ENCODE measurements at places on chromosomes 12 and 14.

GRCh38 chr14:47207617-47208016 lies 467.8 kb downstream of the MDGA2 start:
- DNase-seq: no peak

DNA sequence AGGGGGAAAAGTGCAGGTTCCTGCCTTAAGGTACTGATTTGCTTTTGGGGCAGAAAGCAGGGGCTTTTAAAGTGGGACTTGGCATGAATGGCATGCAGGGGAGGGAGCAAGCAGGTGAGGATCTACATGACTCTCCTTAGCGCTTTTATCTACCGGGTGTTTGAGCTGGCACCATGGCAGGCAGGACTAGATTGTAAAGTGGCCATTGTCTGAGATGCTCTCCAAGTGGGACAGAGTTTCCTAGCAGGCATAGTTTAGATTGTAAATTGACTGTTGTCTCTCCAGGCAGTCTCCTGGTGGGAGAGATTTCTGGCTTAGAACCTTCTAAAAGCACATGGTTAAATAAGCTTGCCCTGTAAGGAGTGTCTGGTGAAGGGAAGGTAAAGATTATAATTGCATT lies 5.3 kb upstream of the DICER1 start:
- DNase-seq: no peak

- no peak for DNase-seq
Observed at GRCh38 chr12:31702047-31702446, 26.8 kb downstream of the AMN1 start.

GRCh38 chr12:114888448-114888847 lies 204.5 kb upstream of the TBX3 start:
- no peak for DNase-seq

GRCh38 chr14:88562831-88563686 lies at the start of gene ZC3H14:
TSS of gene ZC3H14 (plus strand) at chr14:88563037. CDS start at chr14:88563134, 97 bp downstream.
- peak; percentile 86 for DNase-seq

DNA sequence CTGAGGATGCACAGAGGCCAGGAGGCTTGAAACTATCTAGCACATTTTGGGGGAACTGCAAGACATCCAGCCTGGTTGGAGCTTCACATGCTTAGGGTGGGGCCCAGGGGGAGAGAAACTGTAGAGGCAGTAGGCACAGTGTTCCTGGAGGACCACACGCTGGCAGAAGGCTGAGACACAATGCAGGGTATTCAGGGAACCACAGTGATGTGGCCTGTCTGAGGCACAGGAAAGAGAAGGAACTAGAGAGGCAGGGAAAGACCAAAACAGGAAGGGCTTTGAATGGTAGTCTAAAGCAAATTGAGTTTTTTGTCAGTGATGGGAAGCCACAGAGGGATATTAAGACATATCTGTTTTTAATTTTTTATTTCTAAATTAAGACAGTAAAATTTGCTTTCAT lies 100.2 kb upstream of the PRICKLE1 start:
- no peak for DNase-seq

DNA sequence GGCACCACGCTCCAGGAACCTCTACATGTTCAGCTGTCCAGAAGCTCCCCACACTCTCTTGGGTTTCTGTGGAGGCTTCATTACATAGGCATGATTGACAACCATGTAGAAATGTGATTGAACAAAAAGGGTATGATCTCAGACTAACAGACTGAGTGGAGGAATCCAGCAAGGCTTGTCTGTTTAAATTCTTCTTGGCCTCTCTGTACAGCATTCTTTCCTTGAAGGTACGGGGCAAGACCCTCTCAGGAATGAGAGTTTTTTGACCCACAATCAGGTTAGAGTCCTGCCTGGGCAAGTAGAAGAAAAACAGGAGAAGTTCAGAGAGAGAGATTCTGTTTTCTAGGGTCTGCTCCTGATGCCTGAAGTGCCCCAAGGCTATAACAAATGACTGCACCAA lies 40.9 kb downstream of the SRGAP1 start:
- DNase-seq: no peak

DNA sequence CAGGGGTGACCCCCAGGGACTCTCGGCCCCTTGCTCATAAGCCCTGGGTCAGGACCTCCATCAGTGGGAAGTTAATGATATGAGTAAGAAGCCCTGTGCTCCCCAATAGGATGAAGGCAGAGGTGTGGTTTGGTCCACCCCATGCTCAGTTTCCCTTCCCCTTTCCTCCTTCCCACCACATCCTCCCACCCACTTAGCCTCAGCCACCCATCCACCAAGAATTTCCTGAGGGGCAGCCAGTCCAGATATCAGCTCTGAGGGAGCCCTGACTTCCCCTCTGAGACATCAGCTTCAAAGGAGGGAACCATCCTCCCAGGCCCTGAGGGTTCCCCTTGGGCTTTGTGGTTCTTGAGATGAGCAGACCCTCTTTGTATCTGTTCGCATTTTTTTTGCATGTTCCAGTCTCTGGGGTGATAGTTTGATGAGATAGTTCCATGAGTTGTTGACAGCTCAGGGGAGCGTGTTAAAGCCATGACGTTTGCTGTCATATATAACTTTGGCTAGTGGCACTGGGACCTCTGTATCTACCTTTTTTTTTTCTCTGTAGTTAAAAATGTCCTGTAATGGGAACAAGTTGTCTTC lies 71.2 kb downstream of the LGMN start:
- no peak for DNase-seq

- no peak for DNase-seq
Observed at GRCh38 chr14:73726025-73726961, 12.1 kb upstream of the PNMA1 start.

GRCh38 chr14:35155962-35156361 lies 33.6 kb downstream of the PRORP start:
- no peak for DNase-seq

DNA sequence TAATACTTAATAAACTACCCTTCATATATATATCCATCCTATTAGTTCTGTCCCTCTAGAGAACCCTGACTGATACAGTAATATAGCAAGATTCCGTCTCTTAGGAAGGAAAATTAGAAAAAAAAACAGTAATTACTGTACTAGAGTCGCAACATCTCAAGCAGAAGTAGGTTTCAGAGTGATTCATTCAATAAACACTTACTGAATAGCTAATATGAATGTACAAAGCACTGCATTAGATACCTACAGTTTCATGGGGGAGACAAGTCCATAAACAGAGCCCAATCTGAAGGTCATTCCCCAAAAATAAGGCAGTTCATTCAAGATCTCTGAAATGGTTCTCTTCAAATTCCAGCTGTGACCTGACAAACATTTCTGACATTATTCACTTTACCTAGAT lies 9.9 kb downstream of the CERS5 start:
- no peak for DNase-seq

DNA sequence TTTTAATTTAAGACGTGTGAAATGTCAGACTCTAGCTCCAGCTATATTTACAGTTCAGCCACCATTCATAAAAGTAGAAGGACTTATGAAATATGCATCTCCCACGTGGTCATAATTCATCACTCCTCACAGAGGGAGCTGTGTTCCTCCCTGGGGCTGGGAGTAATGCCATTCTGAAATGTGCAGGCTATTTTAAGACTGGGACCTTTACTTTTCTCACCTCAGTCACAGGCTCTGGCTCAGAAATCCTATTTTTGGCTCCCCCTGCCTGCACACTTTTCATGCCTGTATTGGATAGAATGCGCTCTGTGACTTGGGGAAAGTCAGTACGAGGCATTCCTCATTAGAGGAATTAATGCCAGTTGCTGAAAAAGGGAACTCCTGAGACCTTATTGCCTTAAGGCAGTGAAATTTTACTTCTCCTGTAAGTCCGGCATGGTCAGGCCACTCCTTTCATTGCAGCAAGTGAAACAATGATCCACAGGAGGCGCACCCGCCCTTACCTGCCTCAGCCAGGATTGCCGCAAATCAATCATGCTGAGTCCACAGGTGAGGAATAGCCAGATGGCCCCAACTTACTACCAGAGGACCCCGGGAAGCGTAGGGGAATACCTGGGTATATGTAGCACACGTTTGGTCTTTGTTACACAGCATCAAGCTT lies 1133.2 kb upstream of the TMEM132C start:
- DNase-seq: no peak

DNA sequence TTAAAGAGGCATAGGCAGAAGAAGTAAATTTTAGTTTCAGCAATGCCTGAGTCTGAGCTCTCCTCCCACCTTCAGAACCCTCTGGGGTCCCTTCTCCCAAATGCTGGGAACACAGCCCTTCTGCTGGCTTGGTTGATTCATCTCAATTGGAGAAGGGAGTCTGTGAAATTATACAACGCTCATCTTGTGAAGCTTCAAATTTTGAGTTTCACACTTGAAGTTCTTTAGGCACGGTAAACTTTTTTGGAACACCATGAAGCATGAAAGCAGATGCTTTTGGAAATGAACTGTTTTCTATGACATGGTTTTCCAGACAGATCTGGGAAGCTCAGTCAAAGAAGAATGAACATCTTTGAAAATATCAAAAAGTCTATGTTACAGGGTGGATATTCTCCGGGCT lies 69.9 kb downstream of the TBK1 start:
- DNase-seq: no peak

DNA sequence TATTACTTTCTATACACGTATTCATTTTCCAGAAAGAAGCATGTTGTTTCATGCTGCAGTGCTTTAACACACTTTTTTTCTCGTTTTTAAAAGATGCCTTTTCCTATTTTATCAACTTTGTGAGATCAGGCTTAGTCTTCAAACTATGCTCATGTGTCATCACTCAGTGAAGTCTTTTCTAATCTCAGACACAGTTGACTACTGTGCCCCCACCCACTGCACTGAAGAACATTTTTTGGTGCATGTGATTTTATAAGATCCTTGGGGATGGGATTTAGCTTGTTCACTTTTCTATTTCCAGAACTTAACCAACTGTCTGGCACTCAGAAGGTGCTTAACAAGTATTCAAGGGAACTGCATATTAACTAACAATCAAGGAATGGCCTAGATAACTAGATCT lies 85.5 kb downstream of the CDK17 start:
- DNase-seq: no peak

GRCh38 chr12:65878540-65878939 lies 54.3 kb downstream of the HMGA2 start:
- DNase-seq: no peak

DNA sequence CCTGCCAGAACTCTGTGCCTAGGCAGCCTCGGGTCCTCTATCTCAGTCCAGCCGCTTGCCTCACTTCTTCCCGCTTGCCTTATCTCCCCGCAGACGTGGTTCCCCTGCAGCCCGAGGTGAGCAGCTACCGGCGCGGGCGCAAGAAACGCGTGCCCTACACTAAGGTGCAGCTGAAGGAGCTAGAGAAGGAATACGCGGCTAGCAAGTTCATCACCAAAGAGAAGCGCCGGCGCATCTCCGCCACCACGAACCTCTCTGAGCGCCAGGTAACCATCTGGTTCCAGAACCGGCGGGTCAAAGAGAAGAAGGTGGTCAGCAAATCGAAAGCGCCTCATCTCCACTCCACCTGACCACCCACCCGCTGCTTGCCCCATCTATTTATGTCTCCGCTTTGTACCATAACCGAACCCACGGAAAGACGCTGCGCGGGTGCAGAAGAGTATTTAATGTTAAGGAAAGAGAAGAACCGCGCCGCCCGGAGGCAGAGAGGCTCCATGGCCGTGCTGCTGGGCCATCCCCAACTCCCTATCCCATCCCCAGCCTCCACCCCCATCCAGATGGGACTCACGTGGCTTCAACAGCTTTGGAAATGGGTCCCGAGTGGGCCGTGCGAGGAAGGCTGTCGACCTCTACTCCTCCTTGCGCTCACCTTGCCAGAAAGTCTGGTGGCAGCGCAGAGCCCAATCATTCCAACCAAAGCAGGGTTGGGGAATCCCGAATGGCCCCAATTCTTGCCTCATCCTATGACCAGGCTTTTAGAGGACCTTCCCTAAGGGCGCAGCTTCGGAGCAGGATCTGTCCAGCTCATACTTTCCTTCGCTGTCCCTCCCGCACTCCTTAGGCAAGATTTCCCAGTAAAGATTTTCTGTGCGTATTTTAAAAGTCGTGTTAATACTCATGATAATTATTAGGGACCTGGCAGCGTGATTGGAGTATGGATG lies 6.5 kb downstream of the HOXC13 start:
- DNase-seq: no peak

GRCh38 chr14:68713782-68714181 lies 79.1 kb downstream of the ZFP36L1 start:
- no peak for DNase-seq

DNA sequence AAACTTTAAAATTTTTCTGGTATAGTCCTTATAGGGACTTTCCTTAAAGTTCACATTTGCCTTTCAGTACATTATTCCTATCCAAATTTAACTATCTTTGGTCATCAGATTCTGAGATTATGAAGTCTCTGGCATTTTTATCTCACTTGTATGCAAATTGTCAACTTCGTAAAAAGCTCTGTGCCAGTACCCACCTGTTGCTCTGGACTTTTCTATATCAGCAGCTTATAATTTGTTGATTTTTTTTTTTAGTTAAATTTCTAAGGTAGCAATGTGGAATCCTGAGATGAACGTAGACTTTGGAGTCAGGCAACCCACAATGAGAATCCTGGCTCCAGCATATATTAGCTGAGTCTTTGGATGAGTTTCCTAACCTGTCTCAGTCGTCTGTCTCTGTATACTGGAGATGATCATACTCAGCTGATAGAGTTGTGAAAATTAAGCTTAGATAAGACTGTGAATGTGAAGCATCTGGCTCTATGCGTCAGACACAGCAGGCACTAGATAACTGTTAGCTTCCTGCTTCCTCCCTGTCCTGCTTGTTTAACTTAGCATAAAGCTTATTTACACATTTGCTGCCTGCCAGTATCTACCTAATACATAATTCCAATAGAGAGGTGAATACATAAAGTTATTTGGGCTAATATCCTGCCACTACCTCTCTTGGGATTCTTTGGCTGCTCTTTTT lies 59.8 kb downstream of the MARK3 start:
- DNase-seq: no peak

- no peak for DNase-seq
Observed at GRCh38 chr14:76274324-76274723, 101.6 kb upstream of the ESRRB start.

- no peak for DNase-seq
Observed at GRCh38 chr12:121490401-121491281, 90.2 kb downstream of the KDM2B start.

GRCh38 chr14:92651758-92652406 lies 96.5 kb downstream of the LGMN start:
- no peak for DNase-seq

DNA sequence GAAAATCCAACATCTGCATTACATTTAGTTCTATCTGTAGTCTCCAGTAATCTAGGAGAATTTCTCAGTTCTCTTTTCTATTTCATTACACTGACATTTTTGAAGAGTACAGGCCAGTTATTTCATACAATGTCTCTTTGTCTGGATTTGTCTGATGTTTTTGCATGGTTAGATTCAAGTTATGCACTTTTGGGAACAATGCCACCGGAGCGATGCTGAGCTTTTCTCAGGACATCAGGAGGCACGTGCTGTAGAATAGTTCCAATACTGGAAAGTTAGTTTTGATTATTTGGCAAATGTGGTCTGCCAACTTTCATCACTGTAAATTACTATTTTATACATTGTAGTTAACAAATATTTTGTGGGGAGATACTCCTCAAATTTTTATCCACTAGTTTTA lies 43.1 kb downstream of the ALDH1L2 start:
- DNase-seq: no peak

DNA sequence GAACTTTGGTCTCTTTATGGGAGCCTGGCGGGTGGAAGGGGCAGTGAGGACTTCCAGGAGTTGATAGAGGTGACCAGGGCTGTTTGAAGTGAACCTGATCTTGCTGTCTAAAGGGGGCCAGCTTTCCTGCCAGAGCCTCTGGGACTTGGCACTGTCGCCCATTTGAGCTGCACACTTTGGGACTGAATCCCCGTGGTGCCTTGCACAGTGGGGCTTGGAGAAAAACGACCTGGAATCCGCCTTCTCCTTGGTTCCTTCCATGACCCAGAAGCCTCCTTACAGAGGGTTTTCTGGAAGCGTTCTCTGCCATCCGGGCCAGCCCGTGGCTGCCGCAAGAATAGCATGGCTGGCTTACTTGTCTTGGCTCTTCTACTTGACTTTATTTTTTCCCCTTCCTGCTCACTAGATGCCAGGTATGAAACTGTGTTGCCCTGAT lies 2.0 kb downstream of the RFLNA start:
- DNase-seq: no peak

Measured in kidney capillary endothelial cell (primary cell).